ENCODE measurements at places on chromosomes 4 and X.

DNA sequence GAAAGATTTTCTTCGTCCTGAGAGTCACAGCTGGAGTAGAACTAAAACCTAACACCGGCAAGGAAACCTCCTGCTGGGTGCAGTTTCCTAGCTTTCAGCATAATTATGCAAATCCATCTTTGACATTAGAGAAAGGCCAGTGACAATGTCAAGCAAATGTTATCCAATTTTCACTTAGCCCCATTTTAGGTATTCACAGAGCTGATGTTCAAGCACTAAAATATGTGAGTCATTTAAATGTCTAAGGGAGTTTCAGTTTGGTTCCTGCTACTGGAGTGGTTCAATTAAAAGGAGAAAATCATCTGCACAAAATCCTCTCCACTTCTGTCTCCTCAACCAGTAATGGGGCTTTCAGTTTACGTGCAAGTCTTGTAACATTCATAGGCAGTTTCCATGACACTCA is 37.1 kb upstream of the AMOT start:
- no peak for DNase-seq

- no peak for DNase-seq
These were observed 12.5 kb upstream of the PI4K2B start for GRCh38 chr4:25221377-25221776.

DNA sequence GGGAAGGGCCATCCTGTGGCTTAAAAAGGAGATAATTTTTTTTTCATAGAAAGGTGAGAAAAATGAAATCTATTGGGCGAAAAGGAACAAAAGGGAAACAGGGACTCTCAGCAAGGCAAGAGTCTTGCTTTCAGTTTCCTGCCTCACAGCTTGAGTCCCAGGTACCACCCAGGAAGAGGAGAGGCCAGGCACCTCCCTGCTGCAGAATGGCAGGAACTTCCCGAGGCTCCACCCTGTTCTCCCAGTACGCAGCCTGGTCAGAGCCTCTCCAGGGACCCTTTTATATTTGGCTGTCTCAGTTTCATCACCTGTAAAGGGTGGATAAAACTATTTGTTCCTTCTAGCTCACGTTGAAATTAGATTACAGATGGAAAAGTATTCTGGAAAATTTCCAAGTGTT is 33.8 kb downstream of the UCHL1 start:
- no peak for DNase-seq

- DNase-seq: no peak
These were observed 118.8 kb downstream of the UCHL1 start for GRCh38 chr4:41375561-41375960.

DNA sequence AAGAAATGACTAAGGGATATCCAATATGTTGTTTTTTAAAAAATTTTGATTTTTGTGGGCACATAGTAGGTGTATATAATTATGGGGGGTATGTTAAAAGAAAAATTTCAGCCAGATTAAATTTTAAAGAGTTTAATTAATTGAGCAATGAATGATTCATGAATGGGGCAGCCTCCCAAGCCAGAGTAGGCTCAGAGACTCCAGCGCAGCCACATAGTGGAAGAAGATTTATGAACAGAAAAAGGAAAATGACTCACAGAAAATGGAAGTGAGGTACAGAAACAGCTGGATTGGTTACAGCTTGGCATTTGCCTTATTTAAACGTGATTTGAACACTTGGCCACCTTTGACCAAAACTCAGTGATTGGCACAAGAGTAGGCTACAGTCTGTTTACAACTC is 91.7 kb downstream of the SPATA18 start:
- no peak for DNase-seq

- DNase-seq: no peak
These were observed 125.3 kb upstream of the PACRGL start for GRCh38 chr4:20574986-20575385.

GRCh38 chr4:102390438-102390837 is 45.2 kb upstream of the SLC39A8 start:
- no peak for DNase-seq

DNA sequence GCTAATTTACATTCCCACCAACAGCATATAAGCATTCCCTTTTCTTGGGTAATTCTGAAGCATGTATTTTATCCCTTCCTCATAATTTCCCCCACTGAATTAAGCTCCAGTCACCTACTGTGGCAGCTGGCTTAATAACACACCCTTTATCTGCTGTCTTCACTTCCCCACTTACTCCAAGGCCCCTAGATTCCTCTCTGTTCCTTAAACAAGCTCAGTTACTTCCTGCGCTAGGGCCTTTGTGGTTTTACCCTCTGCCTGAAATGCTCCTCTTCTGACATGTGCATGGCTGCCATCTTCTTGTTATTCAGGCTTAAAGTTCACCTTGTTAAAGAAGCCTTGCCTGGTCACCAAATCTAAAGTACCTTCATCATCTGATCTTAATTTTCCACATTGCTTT is 47.2 kb upstream of the RPS6KA3 start:
- DNase-seq: no peak

DNA sequence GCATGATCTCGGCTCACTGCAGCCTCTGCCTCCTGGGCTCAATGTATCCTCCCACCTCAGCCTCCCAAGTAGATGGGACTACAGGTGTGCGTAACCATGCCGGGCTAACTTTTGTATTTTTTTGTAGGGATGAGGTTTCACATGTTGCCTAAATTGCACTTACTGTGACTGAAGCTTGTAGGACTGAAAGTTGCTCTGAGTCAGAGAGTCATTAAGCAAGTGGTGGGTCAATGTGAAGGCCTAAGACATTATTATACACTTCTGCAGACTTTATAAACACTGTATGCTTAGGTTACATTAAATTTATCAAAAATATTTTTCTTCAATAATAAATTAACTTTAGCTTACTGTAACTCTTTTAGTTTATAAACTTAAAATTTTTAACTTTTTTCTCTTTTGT is 170.2 kb downstream of the FAT4 start:
- DNase-seq: no peak

- no peak for DNase-seq
These were observed 602 bp upstream of the SCARB2 start for GRCh38 chr4:76214177-76214675.

DNA sequence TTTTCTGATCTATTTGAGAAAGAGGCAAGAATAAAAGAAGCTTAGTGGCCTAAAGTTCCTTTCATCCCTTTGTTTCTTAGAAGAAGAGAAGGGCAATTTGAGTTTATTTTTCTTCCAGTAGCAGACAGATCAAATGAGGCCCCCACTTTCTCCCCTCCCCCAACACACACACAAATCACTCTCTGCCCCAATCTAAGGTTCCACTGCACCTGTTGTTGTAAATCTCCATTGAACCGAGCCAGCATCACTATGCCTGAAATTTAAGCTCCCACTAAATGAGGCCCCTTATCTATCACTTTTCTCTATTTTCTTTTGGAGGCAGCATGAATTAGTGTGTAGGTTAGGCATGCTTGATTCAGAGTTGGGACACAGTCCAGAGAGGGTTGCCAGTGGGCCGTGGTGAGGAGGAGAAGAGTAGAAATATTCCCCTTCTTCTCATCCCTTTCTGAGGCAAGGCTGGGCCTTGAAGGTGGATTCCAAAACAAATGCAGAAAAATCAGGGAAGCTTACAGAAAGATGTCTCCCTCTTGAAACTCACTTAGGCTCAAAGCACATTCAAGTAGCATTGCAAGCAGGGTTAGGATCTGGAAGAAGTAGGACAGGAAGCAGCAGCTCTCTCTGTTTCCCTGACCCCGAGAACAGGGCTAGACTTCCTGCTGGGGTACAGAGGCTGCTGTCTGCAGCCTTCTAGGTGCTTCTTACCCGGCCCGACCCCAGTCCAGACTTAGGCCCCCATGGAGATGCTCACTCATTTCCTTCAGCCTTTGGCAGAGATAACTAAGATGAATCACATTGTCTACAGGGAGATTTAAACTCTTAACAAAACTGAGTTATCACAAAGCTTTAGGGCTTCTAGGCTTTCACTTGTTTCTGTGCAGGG is 70.7 kb downstream of the RASL11B start:
- no peak for DNase-seq

GRCh38 chr4:149638073-149638472 is 177.6 kb downstream of the IQCM start:
- DNase-seq: no peak

GRCh38 chr4:121304893-121305292 is 75.9 kb downstream of the QRFPR start:
- no peak for DNase-seq

GRCh38 chr4:102104278-102104677 is 241.0 kb downstream of the SLC39A8 start:
- no peak for DNase-seq

- DNase-seq: peak; percentile 87
These were observed 21.2 kb upstream of the SLC25A31 start for GRCh38 chr4:127708985-127709384.

- DNase-seq: no peak
These were observed 726.0 kb downstream of the C4orf33 start for GRCh38 chr4:129821963-129822362.

GRCh38 chrX:29477878-29478277 is 737.5 kb upstream of the MAGEB2 start:
- no peak for DNase-seq

DNA sequence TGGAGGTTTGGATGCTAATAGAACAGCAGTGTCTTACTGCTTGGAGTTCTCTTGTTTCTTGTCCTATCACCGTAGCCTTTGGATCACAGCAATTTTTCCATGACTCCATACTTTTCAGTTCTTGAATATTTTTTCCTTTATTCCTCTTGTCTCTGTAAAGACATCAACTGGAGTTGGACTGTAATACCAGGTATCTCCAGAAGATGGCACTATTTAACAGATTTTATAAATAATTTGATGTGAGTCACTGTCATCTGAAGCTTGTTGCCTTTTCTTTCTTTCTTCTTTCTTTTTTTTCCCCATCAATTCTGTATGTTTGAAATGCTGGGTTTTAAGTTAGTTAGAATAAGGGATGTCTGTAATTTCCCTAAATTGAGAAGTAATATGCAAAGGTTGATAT is 24.1 kb downstream of the HPRT1 start:
- DNase-seq: no peak

- no peak for DNase-seq
These were observed 62.3 kb upstream of the SMARCA5 start for GRCh38 chr4:143451186-143451585.

GRCh38 chr4:120815361-120815760 is 107.2 kb downstream of the PRDM5 start:
- DNase-seq: no peak

Measured in RWPE2 (cell line).